ENCODE measurements at places on chromosomes 1 and 21.

GRCh38 chr1:64245495-64245894 lies 42.1 kb downstream of the UBE2U start:
- DNase-seq, result no peak

DNA sequence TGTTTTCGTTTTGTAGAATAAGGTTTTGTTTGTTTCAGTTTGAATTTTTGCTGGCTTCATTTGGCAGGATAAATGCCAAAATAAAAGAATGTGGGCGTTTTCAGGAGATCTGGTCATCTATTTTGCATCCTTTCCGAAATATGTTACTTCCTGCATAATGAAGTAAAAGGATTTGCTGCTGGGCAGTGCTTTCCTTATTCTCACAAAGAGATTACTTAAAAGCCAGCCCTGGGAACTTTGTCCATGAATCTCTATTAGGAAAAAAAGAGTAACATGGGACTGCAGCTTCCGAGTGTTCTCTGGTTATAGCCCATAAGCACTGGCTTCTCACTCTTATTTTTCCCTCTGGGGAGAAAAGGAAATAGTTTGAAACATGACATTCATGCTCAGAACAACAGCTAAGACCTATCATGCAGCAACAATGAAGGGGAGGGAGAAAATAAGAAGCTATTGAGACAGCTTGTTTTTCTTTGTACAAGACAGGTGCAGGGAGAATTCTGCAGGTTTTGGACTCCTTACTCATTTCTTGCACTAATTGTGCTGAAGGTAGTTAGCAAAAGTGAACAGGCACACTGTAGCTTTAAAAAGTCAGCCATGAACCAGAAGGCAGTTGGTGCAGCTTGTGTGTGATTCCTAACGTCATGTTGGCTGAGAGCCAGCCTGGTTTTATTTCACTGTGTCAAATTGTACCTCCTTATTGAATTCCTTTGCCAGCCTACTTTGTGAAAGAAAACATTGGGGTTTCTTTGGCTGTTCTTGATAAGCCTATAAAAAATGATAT lies at the start of gene SAMD13:
TSS of gene SAMD13 (plus strand) at position 705 of the 781 bp plus-strand sequence. CDS start 1,527 bp downstream, outside the sequence.
- DNase-seq, result peak; percentile 24

DNA sequence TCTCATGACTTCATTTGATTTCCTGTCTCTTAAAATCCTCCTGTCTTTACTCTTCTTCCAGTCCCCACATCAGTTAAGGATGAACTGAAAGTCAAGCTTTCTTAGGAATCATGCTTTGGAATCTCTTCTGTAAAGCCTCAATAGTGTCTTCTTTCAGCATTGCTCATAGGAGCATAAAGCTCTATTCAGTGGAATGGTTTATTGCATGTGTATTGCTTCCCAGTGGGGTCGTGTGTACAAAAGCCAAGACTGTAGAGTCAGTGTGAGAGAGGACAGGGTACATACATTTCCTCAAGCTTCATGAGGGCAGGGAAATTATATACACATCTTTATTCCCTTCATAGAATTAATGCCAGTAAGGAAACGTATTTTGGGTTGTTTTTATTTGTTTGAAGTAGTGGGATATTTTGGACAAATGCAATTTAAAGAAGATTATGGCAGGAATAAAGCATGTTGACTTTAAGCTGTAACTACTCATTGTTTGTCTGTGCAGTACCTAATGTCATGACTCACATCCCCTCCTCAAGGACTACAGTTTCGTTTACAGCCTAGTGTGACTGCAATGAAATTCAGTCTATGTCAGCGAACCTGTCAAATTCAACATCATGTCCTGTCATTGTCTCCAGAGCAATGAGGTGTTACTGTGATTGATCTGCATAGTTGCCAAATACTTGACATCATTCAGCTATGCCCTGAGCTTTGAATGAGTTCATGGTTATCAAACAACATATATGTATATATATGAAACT lies 2164.2 kb downstream of the NCAM2 start:
- DNase-seq, result no peak

DNA sequence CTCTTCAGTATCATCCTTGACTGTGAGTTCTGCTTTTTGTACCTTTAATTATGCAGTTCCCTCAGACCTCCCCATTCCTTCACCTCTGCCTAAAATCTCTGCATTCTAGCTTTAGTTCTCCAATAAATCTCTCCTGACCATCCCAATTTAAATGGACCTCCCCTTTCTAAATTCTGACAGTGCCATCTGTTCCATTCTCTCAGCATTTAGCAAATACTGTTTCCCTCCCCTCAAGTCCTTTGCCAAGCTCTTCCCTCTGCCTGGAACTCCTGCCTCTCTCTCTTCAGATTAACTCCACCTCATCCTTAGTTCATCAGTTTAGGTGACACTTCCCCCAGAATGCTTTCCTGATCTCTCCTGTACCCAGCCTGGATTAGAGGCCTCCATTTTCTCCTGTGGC lies 54.0 kb upstream of the JUN start:
- no peak for DNase-seq

DNA sequence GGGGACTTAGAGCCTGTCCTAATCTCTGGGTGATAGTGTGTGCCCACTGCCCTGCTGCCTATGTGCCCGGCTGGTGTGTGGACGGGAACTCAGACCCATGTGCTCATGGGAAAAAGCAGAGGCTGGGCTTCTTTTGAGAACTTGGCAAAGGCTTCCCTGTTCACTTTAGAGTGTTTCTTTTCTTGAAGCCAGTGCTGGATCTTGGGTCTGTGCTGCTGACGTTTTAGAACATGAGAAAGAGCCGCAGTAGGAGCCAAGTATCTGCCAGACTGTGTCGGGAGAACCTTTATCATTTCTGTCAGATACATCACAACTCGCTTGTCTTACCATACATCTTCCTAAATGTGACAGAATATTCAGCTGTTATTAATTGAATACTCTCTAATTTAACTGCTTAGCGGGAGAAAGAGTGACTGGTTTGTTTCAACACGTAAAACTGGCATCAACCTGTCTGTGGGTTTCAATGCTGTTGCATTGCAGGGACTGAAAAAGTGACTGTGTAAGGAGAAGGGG lies 195.2 kb downstream of the PBX1 start:
- DNase-seq, result no peak

- DNase-seq, result no peak
Observed at GRCh38 chr1:160963521-160963920, 8.9 kb upstream of the ITLN2 start.

DNA sequence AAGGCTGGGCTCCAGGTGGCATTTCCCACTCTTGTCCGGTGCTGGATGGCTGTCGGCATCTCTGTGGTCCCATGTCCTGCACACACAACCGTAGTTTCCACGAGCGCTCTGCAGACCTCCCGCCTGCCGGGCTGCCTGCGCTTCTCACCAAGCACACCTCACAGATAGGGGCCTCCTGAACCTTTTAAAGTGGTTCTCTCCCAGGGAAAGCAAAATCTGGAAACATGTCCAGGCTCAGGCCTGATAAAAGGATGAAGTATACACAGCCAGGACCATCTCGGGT lies 46.2 kb downstream of the CAPN9 start:
- no peak for DNase-seq

DNA sequence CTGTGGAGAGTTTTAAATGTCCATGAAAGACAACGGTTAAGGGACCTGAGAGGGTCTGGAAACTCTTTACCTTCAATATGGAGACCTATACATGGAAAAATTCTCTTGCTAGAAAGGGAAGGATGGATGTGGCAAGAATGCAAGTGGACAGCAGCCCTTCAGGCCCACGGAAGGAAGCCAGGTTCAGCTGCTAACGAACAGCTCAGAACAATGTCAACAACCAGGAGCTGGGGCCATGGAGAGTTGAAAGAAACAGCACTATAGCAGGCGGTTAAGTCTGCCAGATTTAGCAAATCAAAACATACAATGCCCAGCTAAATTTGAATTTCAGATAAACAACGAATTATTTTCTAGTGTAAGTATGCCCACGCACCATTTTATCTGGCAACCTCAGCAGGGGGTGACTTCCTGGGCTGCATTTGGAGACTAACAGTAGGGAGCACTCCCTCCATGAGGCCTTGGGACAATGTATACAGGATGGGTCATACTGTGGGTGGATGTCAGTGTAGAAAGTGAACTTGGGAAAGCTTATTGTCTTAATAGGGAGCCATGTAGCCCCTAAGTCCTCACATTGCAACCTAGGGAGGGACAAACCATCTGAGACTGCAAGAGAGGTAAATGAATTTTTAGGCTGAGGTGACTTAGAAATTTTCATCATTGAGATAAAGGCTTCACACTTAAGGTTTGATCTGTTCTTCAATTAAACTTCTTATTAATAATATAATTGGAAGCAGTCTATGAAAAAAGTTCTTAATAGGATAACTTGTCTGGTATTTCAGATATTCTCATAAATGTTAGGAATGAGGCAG lies 7.8 kb upstream of the H3-3A start:
- no peak for DNase-seq

DNA sequence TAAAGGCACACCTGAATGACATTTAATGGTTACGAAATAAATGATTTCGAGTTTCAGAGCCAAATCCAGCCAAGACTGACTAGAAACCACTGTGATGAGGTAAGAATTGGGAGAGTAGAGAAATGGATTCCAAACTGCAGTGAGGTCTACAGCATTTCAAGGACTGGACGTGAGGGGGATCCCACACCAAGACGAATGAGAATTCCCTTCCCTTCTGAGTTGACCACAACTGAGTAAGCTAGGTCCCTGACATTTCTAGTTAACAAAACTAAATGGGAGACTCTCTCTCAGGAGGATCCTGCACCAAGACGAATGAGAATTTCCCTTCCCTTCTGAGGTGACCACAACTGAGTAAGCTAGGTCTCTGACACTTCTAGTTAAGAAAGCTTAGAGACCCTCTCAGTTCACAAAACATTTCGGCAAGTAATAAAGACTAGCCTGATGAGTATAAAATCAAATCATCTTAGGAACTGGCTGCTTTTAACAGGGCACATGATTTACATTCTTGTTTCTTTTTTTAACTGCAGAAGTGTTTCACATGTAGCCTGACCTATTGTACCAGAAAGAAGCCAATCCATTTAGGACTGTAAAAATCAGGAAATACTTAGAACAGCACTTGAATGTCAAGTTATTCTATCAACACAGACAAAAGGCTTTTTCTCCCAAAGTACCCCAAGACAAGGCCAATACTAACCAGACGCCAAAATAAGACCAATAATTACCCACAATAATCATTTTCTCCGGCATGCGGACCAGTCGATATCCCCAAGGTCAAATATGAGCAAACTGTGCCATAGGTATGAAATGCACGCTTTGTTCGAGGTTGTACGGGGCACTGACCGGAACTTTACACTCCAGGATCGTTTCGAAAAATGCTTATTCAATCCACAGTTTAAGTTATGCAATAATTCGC lies 1.4 kb upstream of the SPATA1 start:
- DNase-seq, result peak; percentile 6

DNA sequence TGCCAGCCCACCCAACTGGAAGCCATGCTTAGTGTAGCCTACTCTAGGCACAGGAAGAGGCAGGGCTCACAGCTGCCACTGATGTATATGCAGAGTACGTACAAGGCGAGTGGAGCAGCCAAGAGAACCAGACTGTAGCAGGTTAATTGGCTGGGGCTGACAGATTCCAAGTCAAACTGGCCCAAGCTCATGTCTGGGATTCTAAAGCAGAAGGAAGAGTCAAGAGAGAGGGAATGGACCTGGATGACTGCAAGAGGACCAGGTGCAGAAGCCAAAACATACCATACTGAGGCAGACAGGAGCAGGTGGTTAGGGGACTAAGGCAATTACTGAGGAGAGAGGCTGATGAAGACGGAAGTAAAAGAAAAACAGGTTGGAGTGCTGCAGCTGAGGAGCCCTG lies 51.3 kb upstream of the LRRN2 start:
- no peak for DNase-seq

GRCh38 chr21:44578371-44579055 lies 1.9 kb downstream of the KRTAP10-5 start:
- DNase-seq, result no peak

- DNase-seq, result no peak
Observed at GRCh38 chr1:157448636-157449035, 103.7 kb downstream of the FCRL5 start.
